GM23248 (cell line): ENCODE measurements at places on chromosomes 11 and 22. TPM values are rescaled to one million over a fixed set of nuclear protein-coding genes. Genes with fewer than 3 reads are reported as not detected.

DNA sequence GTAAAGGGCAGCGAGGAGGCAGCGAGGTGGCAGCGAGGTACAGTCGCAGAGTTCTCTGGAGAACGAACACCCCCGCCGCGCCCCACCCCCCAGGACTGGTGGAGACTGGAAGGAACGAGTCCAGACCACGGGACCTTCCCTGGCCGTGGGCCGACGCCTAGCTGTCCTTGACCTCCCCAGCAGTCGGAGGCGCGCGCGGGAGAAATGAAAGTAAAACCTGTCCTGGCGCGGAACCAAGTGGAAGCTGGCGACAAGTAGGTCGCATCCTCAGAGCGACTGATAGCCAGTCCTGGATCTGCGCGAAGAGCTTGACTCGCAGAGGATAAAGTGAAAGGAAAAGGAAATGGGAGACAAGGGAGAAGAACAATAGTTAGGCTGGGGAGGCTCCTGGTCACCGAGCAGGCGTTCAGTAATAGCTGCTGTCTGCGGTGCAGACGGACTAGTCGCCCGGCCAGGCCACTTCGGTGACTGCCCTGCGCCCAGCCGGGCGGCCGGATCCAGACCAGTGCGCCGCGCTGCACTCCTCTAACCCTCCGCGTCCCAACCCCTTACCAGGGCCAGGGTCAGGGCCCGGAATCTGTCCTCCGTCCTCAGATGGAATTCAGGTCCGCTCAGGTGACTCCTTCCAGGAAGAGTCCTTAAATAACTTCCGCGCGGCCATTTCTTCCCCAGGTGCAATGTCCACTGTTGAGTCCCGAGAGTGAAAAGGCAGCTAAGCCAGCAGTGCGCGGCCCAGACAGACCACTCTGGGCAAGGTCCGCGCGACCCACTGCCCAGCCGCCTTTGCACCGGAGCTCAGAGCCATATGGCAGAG is 1.9 kb upstream of the ADM start:
- DNase-seq: peak; percentile 88

GRCh38 chr11:115911613-115912346 is 407.6 kb upstream of the CADM1 start:
- DNase-seq: no peak

DNA sequence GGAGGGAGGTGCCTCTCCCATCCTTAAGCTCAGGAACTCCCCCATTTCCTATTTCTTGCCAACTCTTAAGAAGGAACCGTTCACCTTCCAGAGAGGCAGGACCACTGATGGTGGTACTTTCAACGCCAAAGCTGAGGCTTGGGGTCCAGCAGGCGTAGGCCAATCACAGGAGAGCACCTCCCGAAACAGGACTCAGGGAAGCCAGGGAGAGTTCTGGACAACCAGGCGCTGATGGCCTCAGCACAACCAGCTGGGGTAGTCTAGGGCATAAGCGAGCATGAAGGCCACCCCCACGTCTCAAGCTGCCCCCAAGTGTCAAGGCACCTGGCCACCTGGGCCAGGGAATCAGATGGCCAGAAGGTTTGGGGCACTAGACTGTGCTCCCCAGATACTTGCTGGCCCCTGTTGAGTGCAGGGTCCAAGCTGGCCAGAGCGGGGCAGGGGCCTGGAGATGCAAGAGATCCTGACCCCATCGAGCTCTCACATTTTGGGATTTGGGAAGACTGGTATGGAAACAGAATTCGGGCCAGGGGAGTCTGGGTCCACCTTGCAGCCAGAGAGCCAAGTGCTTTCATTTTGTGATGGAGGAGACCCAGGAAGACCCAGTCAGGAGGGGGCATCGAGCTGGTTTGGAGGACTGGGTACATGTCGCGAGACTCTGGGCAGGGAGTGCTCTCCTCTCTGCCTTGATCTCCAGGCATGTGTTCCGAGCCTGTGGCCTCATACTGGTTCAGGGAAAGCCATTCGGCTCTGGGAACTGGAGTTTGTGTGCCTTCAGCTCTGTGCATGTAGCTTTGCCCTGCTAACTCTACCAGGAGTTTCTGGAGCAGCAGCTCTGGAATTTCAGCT is 926 bp downstream of the CD6 start:
- DNase-seq: no peak

- DNase-seq: no peak
These were observed 12.9 kb upstream of the WT1 start for GRCh38 chr11:32448232-32448631.

DNA sequence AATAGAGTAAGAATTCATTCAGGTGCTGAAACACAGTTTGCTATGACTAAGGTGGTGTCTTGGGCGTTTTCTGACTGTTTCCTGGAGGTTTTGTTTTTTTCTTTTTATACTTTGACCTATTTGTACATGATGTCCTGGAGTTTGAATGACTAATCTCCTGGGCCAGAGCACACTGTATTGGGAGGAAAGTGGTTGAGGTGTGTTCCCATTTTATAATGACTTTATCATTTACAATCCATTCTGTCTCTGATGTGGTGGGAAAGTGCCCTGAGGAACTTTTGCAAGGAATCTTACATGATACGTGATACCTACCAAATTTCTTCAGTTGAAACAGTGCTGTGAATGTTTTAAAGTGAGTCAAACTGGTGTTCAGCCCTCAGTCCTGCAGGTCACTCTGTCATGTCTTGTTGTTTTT is 80.8 kb downstream of the TNRC6B start:
- DNase-seq: peak; percentile 49

- DNase-seq: no peak
These were observed 280.2 kb downstream of the BUD13 start for GRCh38 chr11:116492600-116492999.

GRCh38 chr11:9074338-9075029 is 16.9 kb downstream of the SCUBE2 start:
- no peak for DNase-seq

DNA sequence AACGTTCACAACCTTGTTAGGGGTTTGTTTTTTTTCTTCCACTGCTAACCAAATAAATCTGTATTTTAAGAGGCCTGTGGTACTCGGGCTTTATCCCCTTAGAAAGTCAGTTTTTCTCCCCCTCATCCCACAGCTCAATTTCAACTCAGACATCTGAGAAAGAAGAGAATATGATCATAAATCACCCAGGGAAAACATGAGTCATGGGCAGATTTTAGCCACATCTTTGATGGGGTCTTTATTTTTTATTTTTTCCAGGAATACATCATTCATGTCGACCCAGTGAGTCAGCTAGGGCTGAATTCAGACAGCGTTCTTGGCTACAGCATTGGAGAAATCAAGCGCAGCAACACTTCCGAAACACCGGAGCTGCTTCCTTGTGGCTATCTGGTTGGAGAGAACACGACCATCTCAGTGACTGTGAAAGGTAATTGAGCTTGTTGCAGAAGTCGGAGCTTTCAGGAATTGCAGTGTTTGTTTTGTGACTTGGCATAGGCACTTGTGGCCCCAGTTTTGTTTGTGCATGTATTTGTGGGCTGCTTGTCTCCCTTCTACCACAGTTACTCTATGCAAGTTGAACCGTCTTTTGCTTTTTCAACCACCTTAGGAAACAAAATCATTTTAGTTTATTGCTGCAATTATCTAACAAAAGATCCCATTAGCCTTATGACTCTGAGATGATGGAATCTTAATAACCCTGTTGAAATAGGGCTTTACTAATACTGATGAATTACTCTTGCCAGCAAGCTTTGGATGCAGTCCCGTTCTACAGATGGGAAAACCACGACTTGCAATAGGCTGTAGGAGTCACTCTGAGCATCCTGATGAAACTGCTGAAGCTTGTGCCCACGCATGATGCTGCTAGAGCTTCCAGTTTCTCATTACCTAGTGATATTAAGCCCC is 62.7 kb downstream of the DBX1 start:
- DNase-seq: peak; percentile 95

GRCh38 chr11:20990447-20990846 is 321.1 kb downstream of the NELL1 start:
- DNase-seq: no peak

- no peak for DNase-seq
These were observed 28.6 kb downstream of the MARK2 start for GRCh38 chr11:63867511-63867910.

Gene PACSIN3
- total RNA-seq: 13.6 and 17.5 TPM in 2 replicates

Gene LRRN4CL
- total RNA-seq: 6.9 and 12.3 TPM in 2 replicates

Gene GALNT18
- 5.6 and 7.1 TPM in 2 replicates for total RNA-seq

Gene KCNK4
- not detected in 2 replicates for total RNA-seq

Gene MAPK8IP2
- 0.38 TPM in 1 of 2 replicates, not detected in the other for total RNA-seq

Gene ART1
- not detected in 2 replicates for total RNA-seq
